ENCODE measurements at places on chromosomes 2 and 18.

GRCh38 chr2:88659538-88659915, 31.9 kb upstream of the RPIA start:
- DNase-seq = no peak

DNA sequence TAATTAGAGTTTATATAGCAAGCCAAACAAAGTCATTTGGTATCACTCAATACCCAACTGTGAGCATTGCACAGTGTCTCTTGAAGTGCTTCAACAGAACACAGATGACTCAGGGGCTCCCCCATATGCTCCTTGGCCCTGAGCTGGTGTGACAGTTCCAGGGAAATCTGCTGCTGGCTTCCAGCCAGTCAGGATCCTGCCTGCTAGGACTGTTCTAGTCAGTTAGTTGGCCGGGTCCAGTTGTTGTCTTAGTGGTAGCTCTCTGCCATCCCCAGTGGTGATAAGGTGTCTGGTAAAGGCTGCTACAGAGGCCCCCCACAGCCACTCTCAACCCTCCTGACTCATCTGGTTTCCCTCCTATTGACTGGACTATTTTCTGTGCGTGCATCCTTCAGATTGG, 100.3 kb downstream of the IRS1 start:
- DNase-seq = no peak

GRCh38 chr2:10235099-10235908, 67.4 kb upstream of the HPCAL1 start:
- no peak for DNase-seq

DNA sequence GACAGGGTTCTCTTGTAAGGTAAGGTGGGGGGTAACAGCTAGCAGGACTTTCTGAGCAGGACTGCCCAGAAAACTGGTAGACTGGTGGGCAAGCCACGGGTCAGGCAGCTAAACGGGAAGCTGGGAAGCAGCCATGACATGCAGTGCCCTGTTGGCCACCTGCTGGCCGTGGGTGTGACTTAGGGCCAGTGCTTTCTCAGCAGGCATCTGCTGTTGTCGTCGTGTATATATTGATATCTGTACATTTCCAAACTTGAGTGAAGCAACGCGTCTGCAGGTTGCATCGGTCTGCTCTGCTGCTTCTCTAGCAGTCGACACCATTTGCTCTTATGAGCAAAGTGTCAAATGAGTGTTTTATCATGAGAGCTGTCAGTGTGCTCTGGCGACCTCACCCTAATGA, 31.0 kb downstream of the COA5 start:
- no peak for DNase-seq

DNA sequence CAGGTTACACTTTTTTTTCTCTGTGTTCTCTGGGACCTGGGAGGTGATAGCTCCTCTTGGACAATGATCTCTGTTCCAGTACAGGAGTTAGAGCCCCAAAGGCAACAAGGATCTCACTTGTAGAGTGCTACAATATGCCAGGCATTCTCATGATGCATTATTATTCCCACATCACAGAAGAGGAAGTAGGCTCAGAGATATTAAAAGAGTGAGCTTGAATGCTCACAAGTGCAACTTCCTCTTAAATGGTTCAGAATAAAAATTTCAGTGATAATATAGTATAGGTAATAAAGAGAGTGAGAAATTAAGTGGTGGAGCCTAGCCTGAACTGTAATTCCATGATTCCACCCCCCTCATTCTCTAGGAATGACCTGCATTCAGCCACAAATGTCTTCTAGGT, 21.4 kb downstream of the POLE4 start:
- DNase-seq = no peak

- DNase-seq = no peak
These were observed 146.4 kb upstream of the HAAO start for GRCh38 chr2:42938671-42939370.

GRCh38 chr2:240238786-240239185, 98.3 kb upstream of the OTOS start:
- DNase-seq = no peak

Measured in KG1 (cell line).